ENCODE measurements at places on chromosomes 16 and 17.
A peak's percentile ranks its signal among the peaks of the same experiment; 100 is the strongest.

DNA sequence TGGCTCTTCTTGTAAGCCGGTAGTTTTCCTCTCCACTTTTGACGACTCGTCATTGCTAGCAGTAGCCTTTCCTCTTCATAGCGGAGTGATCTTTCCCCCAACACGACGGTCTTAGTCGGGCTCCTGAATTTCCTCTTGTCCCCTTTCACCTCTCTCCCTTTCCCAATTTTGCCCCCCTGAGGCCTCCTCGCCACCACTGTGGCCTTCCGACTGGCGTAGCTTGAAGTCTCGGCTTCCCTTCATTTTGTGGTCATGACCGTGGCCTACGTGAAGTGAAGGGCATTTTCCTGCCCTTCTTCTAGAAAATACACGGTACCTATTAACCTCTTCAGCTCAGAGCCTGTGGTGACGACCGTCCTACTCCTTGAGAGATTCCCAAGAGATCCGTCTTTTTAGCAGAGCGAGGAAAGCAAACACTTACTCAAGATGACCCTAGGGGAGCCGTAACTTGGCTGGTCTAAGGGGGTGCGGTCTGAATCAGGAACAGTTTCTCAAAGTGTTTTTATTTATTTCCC is 787 bp downstream of the PRKAR1A start:
- DNase-seq: no peak

DNA sequence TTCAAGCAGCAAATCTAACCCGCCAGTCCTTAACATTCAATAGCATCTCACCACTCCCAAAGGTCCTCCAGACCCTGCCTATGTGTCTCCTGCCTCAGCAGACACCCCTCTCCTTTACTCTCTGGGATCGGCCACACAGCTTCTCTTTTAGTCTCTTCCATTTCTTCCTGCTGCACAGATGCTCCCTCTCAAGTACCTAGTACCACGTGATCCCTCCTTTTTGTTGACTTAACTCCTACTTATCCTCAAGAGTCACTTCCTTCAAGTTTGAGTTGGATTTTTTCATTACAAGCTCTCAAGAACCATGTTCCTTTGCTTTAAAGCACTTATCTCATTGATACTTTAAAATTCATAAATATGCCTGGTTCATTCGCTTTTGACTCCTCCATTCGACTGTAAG is 24.9 kb downstream of the AMFR start:
- no peak for DNase-seq

- DNase-seq: no peak
These were observed 6.7 kb upstream of the EVI2A start for GRCh38 chr17:31328160-31328535.

DNA sequence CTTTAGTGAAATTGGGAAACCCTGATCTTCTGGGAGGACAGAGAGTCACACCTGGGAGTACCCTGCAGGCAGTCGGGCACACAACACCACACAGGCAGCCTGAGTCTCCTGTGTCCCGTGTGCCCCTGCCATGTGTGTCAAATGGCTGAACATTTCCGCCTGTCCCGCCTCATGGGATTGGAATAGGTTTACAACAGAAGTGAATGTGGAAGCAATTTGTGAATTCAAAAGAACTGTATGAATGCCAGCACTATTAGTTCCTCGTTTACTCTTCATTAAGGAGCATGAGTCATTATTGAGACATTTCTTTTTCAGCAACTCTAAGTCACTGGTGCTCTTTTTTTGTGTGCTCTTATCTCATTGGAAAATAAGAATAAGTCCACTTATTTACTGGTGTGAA is 226.5 kb downstream of the PMP22 start:
- no peak for DNase-seq

- no peak for DNase-seq
These were observed 15.6 kb downstream of the CNTROB start for GRCh38 chr17:7947651-7948050.

DNA sequence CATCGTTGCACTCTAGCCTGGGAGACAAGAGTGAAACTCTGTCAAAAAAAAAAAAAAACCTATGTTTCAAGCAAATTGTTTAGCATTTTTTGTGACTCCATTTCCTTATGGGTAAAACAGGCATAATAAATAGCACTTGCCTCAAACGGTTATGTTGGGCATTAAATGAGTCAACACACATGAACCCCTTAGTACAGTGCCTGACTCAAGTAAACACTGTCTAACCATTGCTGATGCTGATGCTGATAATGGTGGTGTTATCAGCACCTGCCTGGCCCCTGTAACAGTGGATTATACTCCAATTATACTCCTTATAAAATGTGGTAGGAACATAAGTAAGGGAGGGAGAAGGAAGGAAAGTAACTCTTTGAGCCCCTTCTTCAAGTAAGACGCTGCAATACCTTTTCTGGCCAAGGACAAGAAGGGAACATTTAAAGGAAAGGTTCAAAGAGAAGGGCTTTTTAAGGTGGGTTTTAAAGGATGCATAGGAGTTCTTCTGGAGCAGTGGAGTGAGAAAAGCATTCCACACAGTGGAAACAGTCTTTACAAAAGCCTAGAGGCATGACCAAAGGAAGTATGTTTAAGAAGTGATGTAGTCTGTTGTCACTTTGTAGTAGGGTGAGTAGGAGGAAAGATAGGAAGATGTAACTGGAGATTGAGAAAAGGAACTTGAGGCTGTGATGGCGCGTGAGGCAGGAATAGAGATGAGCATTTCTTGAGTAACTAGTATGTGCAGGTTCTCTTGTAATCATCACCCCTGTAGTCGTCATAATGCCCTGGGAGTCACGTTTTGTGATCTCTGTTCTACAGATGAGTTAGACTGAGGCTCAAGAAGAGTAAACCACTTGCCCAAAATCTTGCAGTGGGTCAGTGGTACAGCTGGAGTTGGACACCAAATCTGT is 4.3 kb downstream of the SCNN1B start:
- DNase-seq: no peak

- no peak for DNase-seq
These were observed 380.4 kb upstream of the EEF2KMT start for GRCh38 chr16:5478036-5478435.

DNA sequence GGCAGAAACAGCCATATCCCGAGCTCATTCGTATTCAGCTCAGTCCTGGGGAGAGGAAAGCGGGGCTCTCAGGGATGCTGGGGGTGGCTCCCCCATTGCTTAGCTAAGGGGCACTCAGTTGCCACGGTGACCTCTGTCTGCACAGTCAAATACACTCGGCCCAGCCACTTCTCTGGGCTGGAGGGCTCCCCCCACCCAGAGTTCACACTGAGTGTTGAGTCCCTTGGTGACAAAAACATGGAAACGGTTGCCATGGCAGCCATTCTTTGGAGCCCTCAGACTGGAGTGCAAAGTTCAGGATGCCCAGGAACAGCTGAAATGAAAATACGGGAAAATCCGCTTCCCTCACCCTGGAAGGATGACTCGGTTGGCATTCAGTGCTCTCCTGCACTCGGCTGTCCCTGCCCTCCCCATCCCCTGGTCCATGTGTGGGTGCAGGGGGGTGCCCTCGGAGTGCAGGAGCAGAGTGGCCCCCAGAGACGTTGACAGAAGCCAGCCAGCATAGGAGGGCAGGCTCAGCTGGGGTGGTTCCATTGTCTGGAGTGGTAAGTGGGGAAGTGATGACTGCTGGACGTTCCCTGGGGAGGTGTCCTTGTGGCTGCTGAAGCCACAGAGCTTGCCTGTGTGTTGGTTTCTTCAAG is 216.5 kb downstream of the NTN1 start:
- no peak for DNase-seq

DNA sequence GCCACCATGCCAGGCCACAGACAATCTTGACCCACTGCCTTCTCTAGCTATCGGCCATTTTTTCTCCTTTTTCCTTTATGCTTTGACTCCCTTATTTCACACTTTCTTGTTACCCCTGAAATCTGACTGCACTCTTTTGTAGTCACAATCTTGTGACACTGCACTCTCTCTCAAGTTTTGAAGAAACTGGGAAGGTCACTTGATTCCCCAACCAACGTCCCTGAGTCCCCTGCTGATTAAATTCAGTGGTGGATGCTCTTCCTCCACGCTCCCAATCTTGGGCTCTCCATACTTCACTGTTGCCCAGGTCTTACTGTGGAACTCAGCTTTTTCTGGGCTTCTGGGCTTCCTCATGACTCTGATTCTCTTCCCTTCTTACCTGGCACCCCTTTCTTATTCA is 33.9 kb downstream of the PECAM1 start:
- DNase-seq: no peak

DNA sequence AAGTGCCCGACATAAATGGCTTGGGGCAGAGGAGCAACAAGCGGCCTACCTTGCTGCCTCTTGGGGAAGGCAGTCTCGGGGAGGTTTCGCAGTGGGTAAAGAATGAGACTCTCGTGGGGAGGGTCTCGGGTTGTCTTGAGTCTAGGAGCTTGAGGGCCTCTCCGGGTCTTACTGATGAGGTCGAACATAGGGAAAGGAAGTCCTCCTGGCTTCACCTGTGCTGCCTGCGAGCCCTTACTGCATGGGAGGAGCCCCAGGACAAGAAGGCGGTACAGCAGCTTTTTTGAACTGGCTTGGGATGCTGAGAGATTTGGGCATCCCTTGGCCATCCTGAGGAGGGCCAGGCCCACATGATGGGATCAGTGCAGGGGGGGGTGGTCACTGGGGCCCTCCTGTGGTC is 71.4 kb downstream of the SPECC1 start:
- DNase-seq: no peak

DNA sequence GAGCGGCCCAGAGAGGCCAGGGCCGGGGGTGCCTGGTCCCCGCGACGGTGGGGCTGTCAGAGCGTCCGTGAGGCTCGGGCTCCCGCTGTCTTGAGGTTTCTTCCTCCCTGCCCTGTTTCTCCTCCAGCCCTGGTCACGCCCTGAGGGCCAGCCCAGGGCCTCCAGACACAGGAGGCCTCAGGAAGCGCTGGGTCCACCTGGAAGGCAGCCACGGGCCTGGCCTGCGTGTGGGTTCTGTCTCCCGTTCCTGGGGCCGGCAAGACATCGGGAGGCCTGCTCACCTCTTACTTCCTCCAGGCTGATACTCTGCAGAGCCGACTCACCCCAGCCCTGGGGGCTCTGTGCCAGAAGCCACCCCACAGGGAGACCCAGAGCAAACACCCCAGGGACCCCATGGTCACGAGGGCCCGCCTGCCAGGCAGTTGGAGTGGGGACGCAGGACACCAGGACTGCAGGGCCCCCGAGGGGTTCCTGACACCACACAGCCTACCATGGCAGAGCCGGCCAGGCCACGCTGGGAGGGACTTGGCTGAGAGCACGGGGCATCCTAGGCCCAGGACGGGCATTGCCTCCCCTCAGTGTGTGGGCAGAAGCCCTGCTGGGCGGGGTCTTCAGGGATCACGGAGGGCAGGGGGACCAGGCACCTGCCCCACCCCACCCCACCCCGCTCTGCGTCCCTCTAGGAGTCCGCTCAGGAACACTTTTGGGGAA is 18.9 kb upstream of the CACNA1H start:
- no peak for DNase-seq

GRCh38 chr17:30443721-30444120 is 33.5 kb upstream of the GOSR1 start:
- DNase-seq: no peak

- DNase-seq: no peak
These were observed 21.1 kb downstream of the ACSM1 start for GRCh38 chr16:20676268-20676825.

DNA sequence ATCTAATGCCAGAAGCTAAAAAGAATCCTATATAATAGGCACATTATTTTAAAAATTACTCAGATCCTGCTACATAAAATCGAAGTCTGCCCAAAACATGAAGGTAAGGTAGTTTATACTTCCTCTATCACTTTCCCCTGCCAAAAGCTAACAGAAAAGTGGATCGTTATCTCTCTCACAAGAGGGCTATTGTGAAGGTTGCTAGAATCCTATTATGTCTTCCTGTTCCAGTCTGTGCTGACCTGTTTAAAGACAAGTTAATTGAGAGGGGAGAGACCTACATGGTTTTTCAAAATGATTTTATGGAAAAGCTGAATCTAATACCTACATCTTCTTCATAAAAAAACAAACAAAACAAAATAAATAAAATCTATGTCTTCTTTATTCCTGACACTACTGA is 1410.9 kb upstream of the CDH8 start:
- DNase-seq: no peak

DNA sequence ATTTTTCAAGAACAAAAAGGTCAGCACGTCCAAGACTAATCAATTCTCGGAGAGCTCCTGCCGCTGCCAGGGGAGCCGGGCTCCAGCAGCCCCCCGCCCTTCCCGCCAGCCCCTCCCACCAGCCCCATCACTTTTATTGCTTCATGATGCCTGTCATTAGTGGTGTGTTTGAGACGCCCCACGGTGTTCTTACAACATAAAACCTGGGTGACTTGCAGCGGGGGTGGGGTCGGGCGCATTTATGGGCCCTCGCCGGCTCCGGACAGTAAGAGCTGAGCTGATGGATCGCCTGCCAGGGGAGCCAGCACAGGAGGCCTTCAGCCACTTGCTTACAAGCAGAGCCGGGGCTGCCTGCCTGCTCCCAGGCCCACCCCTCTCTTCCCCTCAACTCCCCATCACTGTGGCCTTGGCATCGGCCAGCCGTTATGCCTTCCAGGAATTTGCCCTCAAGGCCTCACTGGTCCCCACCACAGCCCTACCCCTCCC is 82.9 kb upstream of the CBX4 start:
- DNase-seq: no peak

DNA sequence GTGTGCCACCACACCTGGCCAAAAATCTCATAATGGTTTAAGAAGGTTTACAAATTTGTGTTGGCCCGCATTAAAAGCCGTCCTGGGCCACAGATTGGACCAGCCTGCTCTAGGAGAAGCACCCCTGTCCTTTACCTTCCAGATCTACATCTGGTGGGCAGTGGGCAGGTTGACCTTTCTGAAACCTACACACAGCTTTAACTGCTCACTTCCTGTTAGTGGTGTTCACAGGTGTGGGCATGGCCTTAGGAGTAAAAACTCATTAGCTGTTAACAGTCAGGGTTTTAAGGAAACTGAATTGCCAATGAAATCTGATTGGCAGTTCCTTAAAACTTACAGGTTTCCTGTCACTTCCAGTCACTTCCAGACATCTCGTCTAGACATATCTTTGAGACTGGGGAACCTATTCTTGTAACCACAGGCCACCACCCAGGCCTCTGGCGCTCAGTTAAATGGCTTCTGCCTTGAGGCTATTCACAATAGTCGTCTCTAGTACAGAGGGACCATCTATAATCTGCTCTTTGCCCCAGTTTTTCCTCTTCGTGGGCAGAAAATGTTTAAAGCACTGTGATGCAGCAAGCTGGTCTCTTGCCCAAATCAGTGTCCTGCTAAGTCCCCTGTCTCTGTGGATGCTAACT is 29.3 kb downstream of the GNGT2 start:
- DNase-seq: no peak

DNA sequence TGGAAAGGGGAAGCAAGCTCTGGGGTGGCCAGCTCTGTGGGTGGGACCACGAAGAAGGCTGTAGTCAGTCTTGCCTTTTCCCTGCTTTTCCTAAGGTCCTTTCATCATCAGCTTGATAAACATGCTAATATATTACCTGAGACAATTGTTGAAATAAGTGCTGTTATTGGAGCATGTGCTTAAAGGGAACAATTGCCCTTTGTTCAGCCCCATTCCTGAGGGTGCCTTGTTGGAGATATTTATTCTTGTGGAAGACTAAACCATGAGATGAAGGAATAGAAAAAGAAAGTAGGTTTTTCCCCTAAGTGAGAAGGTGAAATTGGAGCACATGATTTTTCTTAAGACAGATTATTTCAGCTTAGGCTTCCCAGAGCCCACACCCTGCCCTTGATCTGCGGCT is 7.8 kb downstream of the TMEM98 start:
- no peak for DNase-seq

GRCh38 chr17:33049781-33050414 is 58.3 kb downstream of the SPACA3 start:
- DNase-seq: peak; percentile 33

Data from activated CD8-positive, alpha-beta memory T cell treated with anti-CD3 and anti-CD28 coated beads, Interleukin-2, amount 50 U/mL, for 4 hours (primary cell).